ENCODE measurements at places on chromosomes 2 and 18.

- no peak for DNase-seq
These were observed 29.1 kb upstream of the SLC16A14 start for GRCh38 chr2:230097841-230098240.

GRCh38 chr2:95024371-95024770 is 1.1 kb upstream of the MAL start:
- DNase-seq, result no peak

DNA sequence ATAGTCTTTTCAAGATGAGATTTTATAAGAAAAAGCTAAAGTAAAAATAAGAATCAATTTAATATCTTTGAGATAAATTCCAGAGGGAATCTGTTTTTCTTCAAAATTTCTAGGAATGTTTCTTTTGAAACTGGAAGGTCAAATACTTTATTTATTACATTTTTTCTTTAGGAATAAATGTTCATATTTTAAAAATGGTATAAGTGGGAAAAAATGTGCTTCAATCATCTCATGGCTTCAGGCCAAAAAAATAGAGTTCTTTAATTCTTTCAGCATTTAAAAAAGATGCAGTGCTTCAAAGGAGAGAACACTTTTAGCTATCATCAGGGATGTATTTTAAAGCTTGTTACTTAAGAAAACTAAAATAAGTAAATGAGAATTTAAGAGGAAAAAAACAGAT is 110.6 kb downstream of the NEB start:
- DNase-seq, result no peak

GRCh38 chr2:20612925-20613916 is 37.7 kb downstream of the HS1BP3 start:
- no peak for DNase-seq

DNA sequence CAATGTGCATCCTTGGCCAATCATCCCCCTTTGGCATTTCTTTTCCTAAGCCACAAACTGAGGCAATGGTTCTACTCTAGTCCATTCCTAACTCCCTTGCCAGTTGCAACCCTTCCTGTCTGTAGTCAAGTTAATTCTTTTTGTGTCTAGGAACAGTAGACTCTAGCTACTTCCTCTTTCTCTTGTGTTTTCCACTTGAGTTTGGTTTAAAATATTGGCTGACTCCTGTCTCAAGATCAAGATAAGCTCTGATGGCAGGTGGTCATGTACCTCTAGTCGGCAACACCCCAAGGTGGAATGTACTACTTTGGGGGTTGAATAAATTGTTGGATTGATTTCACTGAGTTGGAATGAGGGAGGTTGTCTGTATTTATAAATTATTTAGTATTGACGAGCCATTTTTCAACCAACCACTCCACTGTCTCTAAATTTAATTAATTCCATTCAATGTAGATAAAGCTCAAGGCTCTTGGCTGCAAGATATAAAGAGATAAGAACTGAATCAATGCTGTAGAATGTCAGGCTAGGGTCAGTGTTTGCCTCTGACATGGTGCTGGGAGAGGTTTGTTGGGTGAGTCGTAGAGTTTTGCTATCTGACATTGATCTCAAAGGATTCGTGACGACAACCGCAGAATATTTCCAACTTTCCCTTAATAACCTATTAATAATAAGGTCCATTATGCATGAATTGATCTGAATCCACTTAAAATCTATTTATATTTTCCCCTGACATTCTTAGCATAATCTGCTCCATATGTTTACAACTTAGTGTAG is 188.7 kb upstream of the APCDD1 start:
- no peak for DNase-seq

GRCh38 chr2:128497461-128497860 is 178.8 kb upstream of the HS6ST1 start:
- DNase-seq, result no peak

- DNase-seq, result no peak
These were observed 12.5 kb upstream of the ATIC start for GRCh38 chr2:215299337-215299859.

DNA sequence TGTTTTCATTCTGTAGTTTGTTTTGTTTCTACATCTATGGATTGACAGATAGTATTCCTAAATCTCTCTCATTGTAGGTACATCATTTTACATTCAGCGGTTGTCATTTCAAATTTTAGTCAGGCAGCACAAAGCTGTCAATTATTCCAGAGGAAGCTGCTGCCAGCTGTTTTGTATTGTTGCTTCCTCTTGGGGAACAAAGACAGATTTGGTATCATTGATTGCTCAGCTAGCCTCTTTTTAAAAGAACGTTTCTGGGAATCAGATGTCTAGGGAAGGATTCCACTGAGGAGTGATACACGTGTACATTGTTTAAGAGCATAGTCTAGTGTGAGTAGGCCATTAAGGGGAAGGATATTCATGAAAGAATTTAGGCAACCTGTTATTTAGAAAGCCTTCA is 145.8 kb downstream of the AGPS start:
- no peak for DNase-seq

DNA sequence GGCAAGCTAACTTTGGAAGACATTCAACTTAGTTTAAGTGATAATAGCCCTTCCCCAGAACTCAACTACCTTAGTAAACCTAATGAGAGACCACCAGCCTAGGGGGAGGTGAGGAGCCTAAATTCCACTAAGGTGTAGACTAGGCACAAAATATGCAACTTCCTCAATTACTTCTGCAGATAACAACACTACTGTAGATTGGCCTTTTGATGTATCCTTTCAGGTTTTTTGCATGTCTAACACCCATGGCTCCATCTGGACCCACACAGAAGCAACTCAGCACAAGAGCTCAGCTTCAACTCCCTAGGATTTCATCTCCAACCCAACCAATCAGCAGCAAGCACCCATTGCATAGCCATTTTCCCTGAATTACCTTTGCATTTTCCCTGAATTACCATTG is 353.3 kb downstream of the AKAIN1 start:
- no peak for DNase-seq

- DNase-seq, result no peak
These were observed 110.7 kb downstream of the TMX3 start for GRCh38 chr18:68604256-68604655.

DNA sequence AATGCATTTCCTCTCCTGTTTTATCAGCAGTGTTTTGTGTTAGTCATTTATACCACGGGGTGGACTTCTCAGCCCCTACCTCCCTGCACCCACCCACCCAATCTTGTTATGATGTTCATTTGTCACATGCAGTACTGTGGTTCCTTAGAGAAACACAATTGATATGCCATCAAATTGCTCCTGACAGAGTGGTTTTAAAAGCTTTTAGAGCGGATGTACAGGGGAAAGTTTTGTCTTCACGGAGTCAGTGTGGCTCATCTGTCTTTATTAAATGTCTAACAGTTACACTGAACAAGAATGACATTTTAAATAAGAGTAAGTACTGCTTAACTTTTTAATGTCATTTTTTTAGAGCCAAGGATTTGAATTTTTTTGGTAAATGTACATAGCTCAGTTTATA is 156.9 kb downstream of the LRRTM1 start:
- no peak for DNase-seq

DNA sequence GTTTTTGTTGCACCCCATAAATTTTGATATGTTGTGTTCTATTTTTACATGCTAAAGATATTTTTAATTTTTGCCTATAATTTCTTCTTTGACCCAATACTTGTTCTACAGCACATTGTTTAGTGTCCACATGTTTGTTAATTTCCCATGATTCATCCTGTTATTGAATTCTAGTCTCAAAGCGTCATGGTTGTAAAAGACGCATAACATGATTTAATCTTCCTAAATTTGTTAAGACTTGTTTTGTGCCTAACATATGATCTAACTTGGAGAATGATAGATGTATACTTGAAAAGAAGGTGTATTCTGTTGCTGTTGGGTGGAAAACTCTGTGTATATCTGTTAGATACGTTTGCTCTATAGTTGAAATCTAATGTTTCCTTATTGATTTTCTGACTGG is 27.1 kb upstream of the SULT1C3 start:
- no peak for DNase-seq

DNA sequence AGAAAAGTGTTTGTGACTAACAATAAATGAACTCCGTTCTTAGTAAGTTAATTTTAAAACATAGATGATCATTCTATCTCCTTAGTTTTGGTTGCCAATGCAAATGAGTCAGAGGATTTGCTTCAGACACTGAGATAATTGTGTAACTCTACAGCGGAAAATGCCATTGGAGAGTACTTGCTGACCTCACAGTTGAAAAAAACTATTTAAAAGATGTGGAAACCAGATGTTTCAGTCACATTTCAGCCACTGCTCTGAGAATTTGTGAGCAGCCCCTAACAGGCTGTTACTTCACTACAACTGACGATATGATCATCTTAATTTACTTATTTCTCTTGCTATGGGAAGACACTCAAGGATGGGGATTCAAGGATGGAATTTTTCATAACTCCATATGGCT is at the start of gene TNFAIP6:
TSS of gene TNFAIP6 (plus strand) at position 234 of the 400 bp plus-strand sequence. CDS start at position 309, 75 bp downstream.
- no peak for DNase-seq

DNA sequence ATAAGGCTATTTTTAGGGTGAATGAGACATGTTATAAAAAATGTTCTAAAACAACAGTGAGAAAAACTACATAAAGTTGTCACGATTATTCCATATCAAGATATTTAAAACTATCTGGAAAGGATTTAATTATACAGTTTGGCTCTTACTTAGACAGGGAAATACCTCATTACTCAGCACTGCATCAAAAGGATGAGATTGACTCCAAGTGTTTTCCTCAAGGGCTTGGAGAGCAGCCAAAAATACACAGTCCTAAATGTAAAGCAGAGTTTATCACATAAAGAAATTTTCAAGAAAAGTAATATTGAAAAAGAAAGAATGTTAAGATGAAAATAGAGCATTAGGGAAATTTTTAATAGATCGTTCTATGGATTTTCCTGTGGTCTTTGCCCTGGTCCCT is 285.5 kb upstream of the NETO1 start:
- DNase-seq, result no peak

DNA sequence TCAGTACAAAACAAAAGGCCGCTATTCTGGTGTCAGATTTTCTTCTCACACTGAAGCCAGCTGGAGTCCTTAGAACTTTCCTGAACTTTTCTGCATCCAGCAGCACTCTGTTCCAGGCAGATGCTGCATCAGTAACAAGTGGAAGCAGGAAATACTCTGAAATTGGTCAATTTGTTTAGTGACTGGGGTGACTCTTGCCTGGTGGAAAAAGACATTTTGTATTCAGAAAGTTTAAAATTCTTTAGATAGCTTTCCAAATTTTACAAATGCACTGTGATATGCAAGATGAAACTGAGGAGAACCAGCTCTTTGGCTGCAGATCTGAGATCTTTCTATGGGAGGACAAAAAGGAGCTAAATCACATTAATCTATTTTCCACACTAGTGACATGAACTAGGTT is 385.7 kb downstream of the NRXN1 start:
- DNase-seq, result no peak

- DNase-seq, result no peak
These were observed 120.4 kb downstream of the PDCL3 start for GRCh38 chr2:100683231-100683630.

- no peak for DNase-seq
These were observed 2.1 kb downstream of the TMEM37 start for GRCh38 chr2:119433636-119434327.

GRCh38 chr2:78585871-78586270 is 439.6 kb upstream of the REG3G start:
- no peak for DNase-seq

DNA sequence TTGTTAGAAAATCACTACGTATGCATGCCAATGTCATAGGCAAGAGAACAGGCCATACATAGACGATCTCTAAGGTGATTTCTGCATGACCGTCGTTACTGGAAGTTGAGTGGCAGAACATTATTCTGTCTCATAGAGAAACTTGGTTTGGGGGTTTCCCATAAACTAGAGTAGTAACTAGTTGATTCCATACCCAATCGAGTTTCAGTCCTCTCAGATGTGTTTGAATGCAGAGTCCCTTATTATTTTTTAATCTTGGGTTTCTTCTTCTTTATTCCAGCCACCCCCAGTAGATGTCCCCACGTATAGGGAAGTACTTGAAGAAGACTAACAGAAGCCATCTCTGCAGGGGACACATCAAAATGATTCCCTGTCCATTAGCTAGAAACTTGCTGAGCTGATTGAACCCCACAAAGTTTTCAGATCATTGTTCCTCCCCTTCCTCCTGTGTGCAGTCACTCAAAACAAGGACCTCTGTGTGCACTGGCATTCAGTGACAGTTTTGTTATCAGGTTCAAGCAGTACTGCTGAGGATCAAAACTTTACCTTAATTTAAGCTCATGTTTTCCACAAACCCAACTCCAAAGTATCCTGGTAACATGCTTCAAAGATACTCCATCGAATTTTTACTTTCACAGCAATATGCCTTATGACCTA is 68.4 kb upstream of the CDCA7 start:
- DNase-seq, result no peak

- no peak for DNase-seq
These were observed 580 bp downstream of the MC2R start for GRCh38 chr18:13914756-13915155.

- DNase-seq, result no peak
These were observed 43.0 kb upstream of the COL5A2 start for GRCh38 chr2:189222468-189223105.

- DNase-seq, result no peak
These were observed 3.7 kb downstream of the SIGLEC15 start for GRCh38 chr18:45828917-45829811.

GRCh38 chr2:85276571-85277118 is 51.1 kb downstream of the TGOLN2 start:
- no peak for DNase-seq
